ENCODE measurements at places on chromosomes 13 and 19. TPM values are rescaled to one million over a fixed set of nuclear protein-coding genes. Genes with fewer than 3 reads are reported as not detected.

CYP4F3 gene
- 0.16 TPM for total RNA-seq

SYNE4 gene
- not detected for total RNA-seq

ZNF575 gene
- total RNA-seq: 0.62 TPM

MAP4K1 gene
- 0.16 TPM for total RNA-seq

PBX4 gene
- 14.8 TPM for total RNA-seq

CYP2B6 gene
- not detected for total RNA-seq

SIAH3 gene
- 9.8 TPM for total RNA-seq

PAK4 gene
- 1.9 TPM for total RNA-seq

DNA sequence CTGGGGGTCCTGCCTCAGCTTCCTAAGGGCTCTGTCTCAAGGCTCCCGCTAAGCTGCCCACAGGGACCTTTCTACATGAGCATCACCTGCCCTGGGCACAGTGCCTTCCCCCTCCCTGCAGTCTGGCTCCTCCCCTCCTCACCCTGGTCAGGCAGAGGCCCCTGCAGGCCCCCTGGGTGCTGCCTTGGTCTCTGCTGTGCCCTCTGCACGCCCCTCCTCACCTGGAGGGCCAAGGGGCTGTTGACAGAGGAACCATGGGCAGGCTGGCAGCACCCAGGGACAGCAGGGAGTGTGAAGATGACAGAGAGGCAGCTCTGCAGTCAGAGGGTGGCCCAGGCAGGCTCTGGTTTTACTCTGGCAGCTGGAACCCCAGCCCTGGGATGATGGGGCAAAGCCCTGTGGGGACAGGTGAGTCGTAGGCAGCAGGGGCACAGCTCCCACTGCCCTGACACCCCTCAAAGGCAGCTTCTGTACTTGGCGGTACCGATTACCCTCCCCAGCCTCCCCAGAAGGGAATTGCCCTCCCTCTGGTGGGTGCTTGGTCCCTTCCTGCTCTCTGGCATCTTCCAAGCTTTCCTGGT, 43.1 kb downstream of the SUGP2 start:
- DNase-seq: no peak

- no peak for DNase-seq
These were observed 184.0 kb downstream of the IRS2 start for GRCh38 chr13:109602356-109602755.

GRCh38 chr19:44792281-44792680, 14.6 kb downstream of the CBLC start:
- no peak for DNase-seq

DNA sequence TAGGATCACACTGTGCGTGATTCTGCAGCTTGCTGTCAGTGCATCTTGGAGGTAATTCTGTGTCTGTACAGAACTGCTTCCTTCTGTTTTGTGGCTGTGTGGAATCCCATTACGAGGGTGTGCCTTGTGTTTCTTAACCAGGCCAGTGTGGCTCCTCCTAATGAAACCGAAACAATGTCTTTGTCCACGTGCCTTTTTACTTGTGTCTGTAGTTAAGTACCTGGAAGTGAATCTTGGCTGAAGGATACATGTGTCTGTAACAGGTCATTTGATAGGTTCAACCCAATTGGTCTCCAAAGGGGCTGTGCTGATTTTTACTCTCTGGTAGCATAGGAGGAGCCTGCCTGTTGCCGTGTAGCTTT, 13.1 kb downstream of the NOP53 start:
- no peak for DNase-seq

GRCh38 chr13:27293873-27294515, 23.4 kb downstream of the RASL11A start:
- DNase-seq: no peak

DNA sequence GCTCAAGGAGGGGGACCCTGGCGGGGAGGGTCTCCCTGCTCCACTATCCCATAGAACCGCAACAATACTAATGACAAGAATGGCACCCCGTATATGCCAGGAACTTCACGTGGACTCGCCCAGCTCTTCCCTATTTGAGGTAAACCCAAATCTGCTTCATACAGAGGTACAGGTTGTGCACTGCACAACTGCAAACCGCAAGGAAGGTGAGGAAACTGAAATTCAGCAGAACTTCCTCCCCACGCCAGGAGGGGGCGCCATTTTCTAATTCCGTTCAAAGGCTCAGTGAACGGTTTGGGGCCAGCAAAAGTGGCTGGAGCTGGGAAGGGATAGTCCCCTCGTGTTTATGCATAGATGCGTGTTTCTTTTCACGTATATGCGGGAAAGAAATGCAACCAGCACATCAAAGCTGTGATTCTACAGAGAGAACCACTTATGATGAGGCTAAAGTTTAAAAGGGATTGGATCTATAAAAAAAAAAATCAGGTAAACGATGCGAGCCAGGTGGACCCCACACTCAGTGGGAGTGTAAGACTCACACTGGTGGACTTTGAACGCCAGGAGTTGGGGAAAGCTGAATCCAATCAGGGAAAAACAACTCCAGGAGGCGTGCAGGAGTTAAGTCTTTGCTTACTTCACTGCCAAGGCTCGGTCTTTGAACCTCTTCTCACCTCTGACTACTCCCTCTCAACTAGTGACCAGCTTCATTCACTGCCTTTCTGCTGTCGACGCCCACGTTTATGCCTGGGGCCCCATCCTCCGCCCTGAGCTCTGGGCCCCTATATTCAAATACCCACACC, 20.3 kb downstream of the C19orf81 start:
- DNase-seq: peak; percentile 22

DNA sequence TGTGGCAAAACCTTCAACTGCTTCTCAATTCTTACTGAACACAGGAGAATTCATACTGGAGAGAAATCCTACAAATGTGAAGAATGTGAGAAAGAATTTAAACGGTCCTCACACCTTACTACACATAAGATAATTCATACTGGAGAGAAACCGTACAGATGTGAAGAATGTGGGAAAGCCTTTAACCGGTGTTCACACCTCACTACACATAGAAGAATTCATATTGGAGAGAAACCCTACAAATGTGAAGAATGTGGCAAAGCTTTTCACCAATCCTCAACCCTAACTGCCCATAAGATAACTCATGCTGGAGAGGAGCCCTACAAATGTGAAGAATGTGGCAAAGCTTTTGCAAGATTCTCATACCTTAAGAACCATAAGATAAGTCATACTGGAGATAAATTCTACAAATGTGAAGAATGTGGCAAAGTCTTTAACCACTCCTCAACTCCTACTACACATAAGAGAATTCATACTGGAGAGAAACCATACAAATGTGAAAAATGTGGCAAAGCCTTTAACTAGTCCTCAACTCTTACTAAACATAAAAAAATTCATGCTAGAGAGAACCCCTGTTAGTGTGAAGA, 111.7 kb downstream of the ZNF100 start:
- DNase-seq: no peak

- no peak for DNase-seq
These were observed 31.3 kb upstream of the FOXO1 start for GRCh38 chr13:40697711-40698110.

GRCh38 chr13:26025196-26025595, 26.6 kb downstream of the SHISA2 start:
- no peak for DNase-seq

DNA sequence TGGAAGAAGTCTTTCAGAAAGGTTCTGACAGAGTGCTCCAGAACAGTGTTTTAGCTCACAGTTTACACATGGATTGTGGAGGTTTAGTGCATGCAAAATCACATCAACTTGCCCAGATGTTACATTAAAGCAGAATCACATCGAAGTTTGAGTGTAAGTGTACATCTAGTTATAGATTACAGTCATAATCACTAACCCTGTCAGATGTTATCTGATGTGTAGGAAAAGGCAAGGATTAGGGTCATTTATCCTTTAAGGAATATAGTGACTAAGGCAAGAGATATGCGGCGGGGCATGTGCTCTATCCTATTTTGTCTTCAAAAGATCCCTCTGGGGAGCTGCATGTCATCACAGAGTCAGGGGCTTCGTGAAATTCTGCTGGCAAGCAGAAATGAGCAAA, 66.9 kb downstream of the CYSLTR2 start:
- no peak for DNase-seq

- DNase-seq: no peak
These were observed 365.0 kb upstream of the NBEA start for GRCh38 chr13:34577051-34577450.

All from occipital lobe (tissue), 3 donors.